Adrenal gland (tissue), 19 donors: ENCODE measurements at places on chromosomes 1 and 21. TPM values are rescaled to one million over a fixed set of nuclear protein-coding genes. Genes with fewer than 3 reads are reported as not detected.
A peak's percentile ranks its signal among the peaks of the same experiment; 100 is the strongest.

DNA sequence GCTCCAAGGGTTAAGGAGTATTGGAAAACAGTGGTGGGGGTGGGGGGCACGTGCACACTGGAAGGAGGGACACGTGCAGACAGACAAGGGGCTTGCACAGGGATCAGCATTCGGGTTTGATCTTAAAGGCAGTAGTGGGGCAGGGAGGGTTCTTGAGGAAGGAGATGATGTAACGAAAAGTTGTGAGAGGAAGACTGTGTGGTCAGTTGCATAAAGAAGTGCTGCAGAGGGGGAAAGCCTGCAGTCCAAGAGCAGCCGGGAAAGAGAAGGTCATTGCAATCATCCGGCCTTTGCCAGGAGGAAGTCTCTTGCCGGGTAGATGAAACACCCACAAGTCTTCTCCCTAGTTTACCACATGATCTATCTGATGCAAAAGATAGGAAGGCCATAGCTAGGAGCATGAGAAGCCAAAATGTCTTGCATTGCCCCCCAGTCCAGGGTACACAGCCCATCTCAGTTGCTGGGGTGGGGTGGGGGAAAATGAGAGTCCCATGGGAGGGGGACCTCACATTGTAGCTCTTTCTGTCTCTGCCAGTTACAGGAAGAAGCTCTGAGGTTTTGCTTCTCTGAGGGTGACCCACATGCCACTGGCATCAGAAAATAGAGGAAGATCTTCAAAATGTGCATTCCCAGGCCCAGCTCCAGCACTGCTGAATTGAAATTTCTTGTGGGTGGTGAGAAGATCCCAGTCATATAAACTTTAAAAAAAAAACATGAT, 202.5 kb upstream of the RAB4A start:
- no peaks in the 10 kb centered on the region for H3K36me3 ChIP-seq
- H3K27me3 ChIP-seq, result no peaks in the 10 kb centered on the region
- peak; percentile 77 for DNase-seq
- H3K4me3 ChIP-seq, result no peak overlapping the region

DNA sequence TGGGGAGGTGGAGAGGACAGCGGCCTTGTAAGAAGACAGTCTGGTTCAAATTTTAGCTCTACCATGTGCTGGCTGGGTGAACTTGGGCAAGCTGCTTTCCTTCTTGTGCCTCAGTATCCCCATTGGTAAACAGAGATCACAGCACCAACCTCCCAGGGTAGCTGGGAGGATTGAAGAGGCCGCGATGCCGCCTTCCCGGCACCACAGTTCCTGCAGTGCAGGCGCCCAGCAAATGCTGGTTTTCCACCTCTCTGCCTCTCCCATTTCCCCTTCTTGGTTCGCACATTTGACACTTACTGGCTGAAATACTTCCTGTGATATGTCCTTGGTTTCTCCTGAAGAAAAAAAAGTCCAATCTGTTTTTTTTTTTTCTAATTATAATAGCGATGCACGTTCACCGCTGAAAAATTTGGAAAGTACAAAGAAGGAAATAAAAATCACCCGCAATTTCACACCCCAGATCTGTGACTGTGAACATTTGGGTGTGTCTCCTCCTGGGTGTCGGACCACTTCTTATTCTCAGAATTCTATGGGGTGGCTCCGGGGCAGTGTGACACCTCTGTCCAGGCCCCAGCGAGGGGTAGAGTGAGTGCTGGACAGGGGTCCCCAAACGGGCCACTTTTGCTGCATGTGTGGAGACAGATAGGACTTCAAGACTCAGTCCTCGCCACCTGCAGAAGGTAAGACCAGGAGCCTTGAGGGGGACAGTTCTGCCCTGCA, 73.1 kb downstream of the RUNX3 start:
- no peak for DNase-seq
- H3K4me3 ChIP-seq, result no peak overlapping the region
- H3K4me1 ChIP-seq, result no peaks in the 10 kb centered on the region
- no peaks in the 10 kb centered on the region for H3K27me3 ChIP-seq
- no peaks in the 10 kb centered on the region for H3K36me3 ChIP-seq

- no peak overlapping the region for H3K4me3 ChIP-seq
- no peaks in the 10 kb centered on the region for H3K27me3 ChIP-seq
- H3K4me1 ChIP-seq, result peaks cover 68% of the 10 kb centered on the region
- H3K36me3 ChIP-seq, result no peaks in the 10 kb centered on the region
- no peak overlapping the region for H3K27ac ChIP-seq
Measured at GRCh38 chr1:112625696-112626095, 6.1 kb downstream of the CAPZA1 start.

DNA sequence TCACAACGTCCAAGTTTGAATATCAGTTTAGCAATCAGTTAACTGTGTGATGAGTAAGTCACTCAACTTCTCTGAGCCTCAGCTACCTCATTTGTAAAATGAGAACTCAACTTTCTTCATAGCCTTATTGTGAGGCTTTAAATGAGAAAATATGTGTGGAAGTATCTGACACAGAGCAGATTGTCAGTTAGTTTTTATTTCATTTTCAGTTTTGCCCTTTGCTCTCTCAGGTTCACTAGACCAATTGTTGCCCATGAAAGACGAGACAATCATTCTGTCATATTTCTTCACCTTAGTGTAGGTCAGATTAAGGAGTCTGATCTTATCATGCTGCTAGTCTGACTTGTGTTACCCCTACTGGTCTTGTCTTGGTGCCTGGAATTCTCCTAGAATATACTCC, 232.8 kb upstream of the PTBP2 start:
- no peaks in the 10 kb centered on the region for H3K27me3 ChIP-seq
- H3K4me1 ChIP-seq, result no peaks in the 10 kb centered on the region
- H3K4me3 ChIP-seq, result no peak overlapping the region
- H3K27ac ChIP-seq, result no peak overlapping the region
- no peaks in the 10 kb centered on the region for H3K36me3 ChIP-seq

DNA sequence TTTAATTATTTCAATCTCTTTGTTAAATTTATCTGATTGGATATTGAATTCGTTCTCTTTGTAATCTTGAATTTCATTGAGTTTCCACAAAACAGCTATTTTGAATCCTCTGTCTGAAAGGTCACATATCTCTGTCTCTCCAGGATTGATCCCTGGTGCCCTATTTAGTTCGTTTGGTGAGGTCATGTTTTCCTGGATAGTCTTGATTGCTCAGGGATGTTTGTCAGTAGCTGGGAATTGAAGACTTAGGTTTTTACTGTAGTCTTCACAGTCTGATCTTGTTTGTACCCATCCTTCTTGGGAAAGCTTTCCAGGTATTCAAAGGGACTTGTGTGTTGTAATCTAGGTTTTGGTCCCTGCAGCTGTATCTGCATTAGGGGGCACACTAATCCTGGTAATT, 6.8 kb upstream of the MTARC2 start:
- no peak for DNase-seq
- no peaks in the 10 kb centered on the region for H3K27me3 ChIP-seq
- H3K36me3 ChIP-seq, result no peaks in the 10 kb centered on the region
- H3K27ac ChIP-seq, result no peak overlapping the region
- H3K4me3 ChIP-seq, result no peak overlapping the region

The RNF186 gene
- not detected for total RNA-seq

DNA sequence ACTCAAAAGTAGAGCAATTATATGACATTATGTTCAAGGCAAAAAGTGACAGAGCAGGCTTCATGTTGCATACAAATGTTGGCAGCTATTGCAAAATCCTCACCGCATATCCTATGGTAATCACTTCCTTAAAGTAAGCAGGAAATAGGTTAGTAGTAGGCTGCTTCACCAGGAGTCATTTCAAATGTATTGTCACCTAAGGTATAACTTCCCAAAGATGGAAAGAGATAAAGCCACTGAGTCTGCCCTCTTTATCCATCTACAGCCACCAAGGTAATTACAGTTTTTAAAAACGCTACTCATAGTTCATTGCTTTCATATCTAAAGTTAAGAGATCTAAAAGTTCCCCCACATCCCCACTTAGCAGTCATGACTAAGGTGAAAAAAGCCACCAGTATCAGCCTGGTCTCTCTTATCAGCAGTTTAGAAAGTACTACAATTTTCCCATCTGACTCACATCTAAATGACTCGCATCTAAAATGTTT, 31.6 kb upstream of the UBE2U start:
- H3K4me3 ChIP-seq, result no peak overlapping the region
- H3K4me1 ChIP-seq, result peaks cover 15% of the 10 kb centered on the region
- no peaks in the 10 kb centered on the region for H3K36me3 ChIP-seq
- no peak for DNase-seq
- no peak overlapping the region for H3K27ac ChIP-seq

DNA sequence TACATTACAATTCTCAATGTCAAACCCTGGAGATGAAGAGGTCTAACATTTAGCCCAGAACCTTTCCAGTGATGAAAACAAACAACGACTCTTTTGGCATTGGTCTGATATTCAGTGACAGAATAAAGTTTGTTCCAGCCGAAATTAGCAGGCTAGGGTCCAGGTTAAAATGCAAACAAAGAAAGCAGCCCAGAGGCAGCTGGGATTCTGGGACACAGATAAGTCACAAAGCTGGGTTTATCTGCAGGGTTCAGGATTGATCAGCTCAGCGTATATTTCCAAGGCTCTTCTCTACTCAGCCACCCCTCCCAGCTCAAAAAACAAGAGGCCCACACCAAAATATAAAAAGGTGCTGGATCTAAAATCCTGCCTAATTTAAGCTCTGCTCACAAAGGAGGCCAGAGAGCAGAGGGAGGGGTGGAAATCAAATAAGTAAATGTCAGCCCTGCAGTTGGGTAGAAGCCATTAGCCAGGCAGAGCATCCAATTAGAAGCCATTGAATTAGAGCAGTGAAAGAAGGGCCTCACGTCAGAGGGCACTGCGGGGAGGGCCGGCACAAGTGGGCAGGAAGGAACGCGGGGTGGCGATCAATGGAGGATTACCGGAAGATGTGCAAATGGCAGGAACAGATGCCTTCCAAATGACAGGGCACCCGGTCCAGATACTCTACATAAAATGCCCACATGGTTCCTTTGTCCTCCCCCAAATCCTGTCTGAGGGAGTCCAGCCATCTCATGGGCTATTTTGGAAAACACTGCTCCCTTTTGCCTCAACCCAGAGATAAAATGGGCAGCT, 3.2 kb upstream of the KLHDC8A start:
- H3K27me3 ChIP-seq, result no peaks in the 10 kb centered on the region
- peak overlapping the region; percentile 41 for H3K27ac ChIP-seq
- H3K4me3 ChIP-seq, result no peak overlapping the region
- no peaks in the 10 kb centered on the region for H3K36me3 ChIP-seq
- DNase-seq, result peak; percentile 63
- H3K4me1 ChIP-seq, result peaks cover 33% of the 10 kb centered on the region

DNA sequence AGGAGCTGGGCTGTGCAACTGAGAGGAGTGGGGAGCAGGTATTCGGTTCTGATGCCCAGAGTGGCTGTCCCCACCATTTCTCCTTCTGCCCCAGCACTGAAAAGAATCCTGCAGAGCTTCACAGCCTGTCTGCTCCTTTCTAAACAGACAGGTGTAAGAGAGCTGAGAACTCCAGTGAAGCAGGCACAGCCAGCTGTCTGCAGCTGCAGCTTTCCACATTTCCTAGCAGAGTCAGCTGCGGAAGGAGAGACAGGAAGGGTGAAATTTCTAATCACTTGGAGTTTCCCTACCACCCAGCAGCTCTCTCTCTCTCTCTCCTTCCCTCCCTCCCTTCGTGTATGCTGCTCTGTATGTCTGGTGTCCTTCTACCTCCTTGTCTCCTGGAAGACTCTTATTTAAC, 40.5 kb upstream of the GJB5 start:
- H3K27ac ChIP-seq, result no peak overlapping the region
- H3K36me3 ChIP-seq, result no peaks in the 10 kb centered on the region
- H3K4me3 ChIP-seq, result no peak overlapping the region
- no peak for DNase-seq
- H3K4me1 ChIP-seq, result no peaks in the 10 kb centered on the region
- no peaks in the 10 kb centered on the region for H3K27me3 ChIP-seq

- H3K4me3 ChIP-seq, result no peak overlapping the region
- H3K36me3 ChIP-seq, result no peaks in the 10 kb centered on the region
- no peaks in the 10 kb centered on the region for H3K27me3 ChIP-seq
Measured at GRCh38 chr1:54927472-54928240, 40.7 kb upstream of the DHCR24 start.

The TMPRSS15 gene
- not detected for total RNA-seq

The C1orf94 gene
- 0.14 TPM for total RNA-seq

GRCh38 chr1:182700351-182700709, 15.9 kb upstream of the RGS8 start:
- H3K4me3 ChIP-seq, result no peak overlapping the region
- no peak overlapping the region for H3K27ac ChIP-seq
- no peaks in the 10 kb centered on the region for H3K4me1 ChIP-seq
- no peaks in the 10 kb centered on the region for H3K36me3 ChIP-seq
- no peak for DNase-seq
- H3K27me3 ChIP-seq, result no peaks in the 10 kb centered on the region

The S100A8 gene
- total RNA-seq, result 61.1 TPM

GRCh38 chr1:110098222-110099026, 13.8 kb upstream of the UBL4B start:
- H3K4me1 ChIP-seq, result no peaks in the 10 kb centered on the region
- H3K27ac ChIP-seq, result no peak overlapping the region
- no peaks in the 10 kb centered on the region for H3K27me3 ChIP-seq
- DNase-seq, result peak; percentile 33
- H3K4me3 ChIP-seq, result no peak overlapping the region
- no peaks in the 10 kb centered on the region for H3K36me3 ChIP-seq

The IRF6 gene
- total RNA-seq, result 35.9 TPM

- no peaks in the 10 kb centered on the region for H3K4me1 ChIP-seq
- H3K4me3 ChIP-seq, result no peak overlapping the region
- DNase-seq, result no peak
- H3K27me3 ChIP-seq, result no peaks in the 10 kb centered on the region
- no peaks in the 10 kb centered on the region for H3K36me3 ChIP-seq
Measured at GRCh38 chr1:158978730-158979129, 31.0 kb upstream of the IFI16 start.

The YOD1 gene
- total RNA-seq, result 7.4 TPM

DNA sequence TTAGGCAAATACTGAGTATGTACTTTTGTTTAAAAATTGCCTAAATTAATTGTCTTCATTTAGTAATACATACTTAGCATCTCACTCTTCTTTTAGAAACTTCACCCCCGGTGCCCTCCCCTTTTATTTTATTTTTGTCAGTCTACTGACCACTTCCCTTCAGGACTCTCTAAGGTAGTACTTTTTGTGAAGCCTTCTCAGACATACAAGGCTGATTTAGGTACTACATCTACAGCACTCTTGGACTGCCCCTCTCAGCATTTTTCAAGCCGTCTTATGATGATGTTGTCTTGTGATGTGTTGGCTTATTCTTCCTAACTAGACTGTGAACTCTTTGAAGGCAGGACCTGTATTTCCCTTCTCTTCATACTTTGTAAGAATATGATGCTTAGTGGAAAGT, 24.7 kb downstream of the RPS6KC1 start:
- no peaks in the 10 kb centered on the region for H3K36me3 ChIP-seq
- no peaks in the 10 kb centered on the region for H3K4me1 ChIP-seq
- H3K27me3 ChIP-seq, result no peaks in the 10 kb centered on the region

The KCNA3 gene
- 0.12 TPM for total RNA-seq

DNA sequence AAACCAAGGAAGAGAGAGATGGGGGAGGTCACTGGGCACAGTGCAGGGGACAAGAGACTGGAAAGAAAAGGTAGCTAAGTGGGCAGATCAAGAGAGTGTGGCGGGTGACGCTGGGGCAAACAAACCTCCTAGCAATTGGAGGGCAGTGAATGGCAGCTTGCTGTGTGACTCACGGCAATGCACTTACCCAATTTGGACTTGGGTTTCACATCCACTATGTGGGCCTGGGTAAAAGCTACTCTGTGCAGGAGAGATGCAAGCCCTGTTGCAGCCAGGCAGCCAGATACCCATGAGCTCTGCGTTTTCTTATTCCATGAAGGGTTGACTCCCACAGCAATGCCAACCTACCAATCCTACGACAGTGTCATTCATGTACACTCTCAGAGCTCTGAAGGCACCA, 9.5 kb downstream of the PLXNA2 start:
- no peak overlapping the region for H3K4me3 ChIP-seq
- no peaks in the 10 kb centered on the region for H3K4me1 ChIP-seq
- no peak overlapping the region for H3K27ac ChIP-seq
- DNase-seq, result no peak
- no peaks in the 10 kb centered on the region for H3K27me3 ChIP-seq

The LRP8 gene
- total RNA-seq, result 4.4 TPM
